ENCODE measurements at places on chromosomes 11 and 22.

DNA sequence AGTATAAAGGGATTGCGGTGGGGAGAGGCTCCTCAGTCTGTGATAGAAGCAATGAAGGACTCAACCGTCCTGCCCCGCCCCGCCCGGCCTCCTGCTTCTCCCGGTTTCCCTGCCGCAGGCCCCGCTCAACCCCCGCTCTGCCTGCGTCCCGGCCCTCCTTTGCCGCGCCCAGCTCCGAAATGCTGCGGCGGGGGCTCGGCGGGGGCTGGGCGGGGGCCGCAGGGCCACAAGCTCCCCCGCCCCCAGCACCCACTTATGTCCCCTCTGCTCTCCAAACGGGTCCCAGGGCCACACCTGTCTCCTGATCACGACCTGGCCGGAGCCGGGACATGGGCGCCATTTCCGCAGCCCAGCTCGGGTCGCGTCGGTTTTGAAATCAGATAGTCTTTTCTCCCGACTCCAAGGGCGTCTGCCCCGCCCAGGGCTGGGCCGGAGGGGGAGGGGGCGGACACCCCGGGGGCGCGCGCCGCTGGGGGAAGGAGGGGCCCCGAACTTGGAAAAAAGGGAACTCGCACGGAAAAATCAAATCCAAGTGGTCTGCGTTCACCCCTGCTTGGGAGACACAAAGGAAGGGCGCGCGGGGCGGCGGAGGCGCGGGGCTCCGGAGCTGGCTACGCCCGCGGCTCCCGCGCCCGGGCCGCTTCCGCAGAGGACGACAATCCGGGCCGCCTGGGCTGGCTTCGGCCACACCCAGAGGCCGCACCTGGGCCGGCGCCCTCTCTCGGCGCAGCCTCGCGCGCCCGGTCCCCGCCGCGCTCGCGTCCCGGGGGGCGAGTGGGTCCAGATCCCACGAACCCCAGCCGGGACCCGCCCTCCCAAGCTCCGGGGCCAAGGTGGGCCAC lies 70.6 kb upstream of the EP300 start:
- peak; percentile 68 for DNase-seq

GRCh38 chr22:23840026-23840425 lies 1.2 kb upstream of the DERL3 start:
- DNase-seq: no peak

DNA sequence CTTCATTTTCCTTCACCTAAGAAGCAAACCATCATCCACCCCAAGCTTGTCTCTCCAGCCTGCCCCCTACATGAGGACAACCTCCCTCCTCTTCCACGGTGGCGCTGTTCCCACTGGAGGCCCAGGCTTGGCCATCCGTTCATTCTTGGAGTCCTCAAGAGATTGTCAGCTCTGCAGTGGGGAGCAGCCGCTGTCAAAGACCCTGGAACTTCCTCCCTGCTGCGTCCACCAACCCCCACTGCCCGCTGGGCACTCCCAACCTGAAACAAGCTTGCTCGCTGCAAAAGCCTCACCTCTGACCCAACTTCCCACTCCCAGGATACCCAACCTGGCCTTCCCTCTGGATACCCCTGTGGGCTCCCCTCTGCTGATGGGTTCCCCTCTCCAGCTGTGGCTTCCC lies 10.4 kb upstream of the CD81 start:
- no peak for DNase-seq

DNA sequence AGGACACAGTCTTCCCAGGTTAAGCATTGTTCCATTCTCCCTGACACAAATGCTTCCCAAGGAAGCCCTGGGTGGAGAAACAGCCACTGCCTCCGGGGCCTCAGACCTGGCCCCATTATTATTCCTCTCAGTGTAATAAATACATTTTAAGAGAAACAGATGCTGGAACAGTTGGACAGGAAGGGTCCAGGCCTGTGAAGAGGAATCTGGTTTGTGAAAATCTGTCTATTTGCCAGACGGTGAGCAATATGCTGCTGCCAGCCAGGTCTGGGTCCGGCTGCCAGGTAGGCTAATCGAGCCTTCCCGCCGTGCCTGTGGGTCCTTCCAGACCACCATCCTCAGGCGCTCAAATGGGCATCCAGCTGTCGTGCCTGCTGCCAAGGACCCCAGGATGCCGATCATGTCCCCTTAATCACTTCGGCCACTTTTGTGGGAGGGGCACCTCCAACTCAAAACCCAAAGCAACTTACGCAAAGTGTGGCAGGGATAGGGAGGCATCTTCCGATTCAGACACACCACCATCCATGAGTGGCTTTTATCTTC lies 528.4 kb downstream of the MIAT start:
- no peak for DNase-seq

DNA sequence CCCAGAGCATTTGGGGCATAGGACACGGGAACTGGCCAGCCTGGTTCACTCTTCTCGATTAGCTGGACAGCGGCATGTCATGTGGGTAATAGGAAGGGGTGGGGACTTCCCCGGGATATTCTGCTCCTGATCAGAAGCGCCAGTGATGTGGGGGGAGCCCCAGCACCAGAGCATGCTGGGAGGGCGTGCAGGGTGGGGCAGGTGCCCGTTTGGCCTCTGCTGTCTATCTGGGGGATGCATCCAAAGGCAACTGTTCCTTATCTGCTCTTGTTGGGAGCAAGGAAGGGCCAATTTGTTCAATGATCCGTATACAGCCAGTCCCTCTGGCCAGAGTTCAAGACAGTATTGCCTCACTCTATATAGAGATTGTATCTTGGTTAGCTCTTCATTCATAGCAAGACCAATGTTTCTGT lies 43.6 kb downstream of the PPARA start:
- no peak for DNase-seq
